Stimulated activated CD8-positive, alpha-beta memory T cell treated with anti-CD3 and anti-CD28 coated beads, Interleukin-7, amount 100 ng/mL, for 1 hour (primary cell): ENCODE measurements at places on chromosomes 6 and 20.

DNA sequence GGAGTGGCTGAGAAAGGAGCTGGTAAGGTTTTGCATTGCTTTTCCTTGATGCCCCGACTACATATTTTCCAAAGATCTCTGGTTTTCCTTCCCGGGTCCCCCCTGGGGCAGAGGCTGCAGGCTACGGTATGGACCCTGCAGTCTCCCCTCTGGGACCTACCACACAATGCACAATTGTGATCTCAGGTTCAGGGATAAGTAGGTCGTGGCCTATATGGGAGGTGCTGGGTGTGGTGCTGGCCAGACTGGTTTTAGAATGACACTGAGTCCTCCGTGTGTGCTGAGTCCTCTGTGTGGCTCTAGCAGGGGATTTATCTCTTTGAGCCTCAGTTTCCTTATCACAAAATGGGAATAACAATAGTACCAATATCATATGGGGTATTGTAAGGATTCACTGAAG, 376 bp downstream of the C20orf202 start:
- DNase-seq = no peak

DNA sequence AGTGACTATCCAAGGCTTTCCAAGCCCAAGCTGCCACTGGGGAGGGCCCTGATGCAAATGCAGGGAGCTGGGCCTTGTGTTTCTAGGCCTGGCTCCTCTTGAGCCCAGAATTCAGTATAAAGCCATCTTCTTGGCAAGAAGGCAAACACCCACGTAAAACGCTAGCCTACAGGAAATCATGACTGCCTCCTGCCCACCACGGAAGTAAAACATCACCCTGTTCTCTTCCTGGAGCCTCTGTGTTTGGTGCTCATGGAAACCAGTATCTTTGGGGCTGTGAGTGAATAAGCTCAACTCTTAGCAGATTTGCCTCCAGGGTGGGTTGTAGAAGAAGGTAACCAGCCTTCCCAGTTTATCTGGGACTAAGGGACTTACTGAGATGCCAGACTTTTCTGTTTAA, 271.0 kb downstream of the ZNF217 start:
- no peak for DNase-seq

GRCh38 chr6:112199001-112199403, 55.4 kb downstream of the LAMA4 start:
- DNase-seq = no peak

- DNase-seq = no peak
These were observed 6.1 kb downstream of the EDN1 start for GRCh38 chr6:12296255-12296573.

GRCh38 chr20:32285621-32286371, 8.3 kb downstream of the KIF3B start:
- no peak for DNase-seq

- DNase-seq = no peak
These were observed 266.7 kb downstream of the LRFN2 start for GRCh38 chr6:40320441-40320840.

GRCh38 chr6:88574651-88575050, 388.8 kb downstream of the RNGTT start:
- no peak for DNase-seq

DNA sequence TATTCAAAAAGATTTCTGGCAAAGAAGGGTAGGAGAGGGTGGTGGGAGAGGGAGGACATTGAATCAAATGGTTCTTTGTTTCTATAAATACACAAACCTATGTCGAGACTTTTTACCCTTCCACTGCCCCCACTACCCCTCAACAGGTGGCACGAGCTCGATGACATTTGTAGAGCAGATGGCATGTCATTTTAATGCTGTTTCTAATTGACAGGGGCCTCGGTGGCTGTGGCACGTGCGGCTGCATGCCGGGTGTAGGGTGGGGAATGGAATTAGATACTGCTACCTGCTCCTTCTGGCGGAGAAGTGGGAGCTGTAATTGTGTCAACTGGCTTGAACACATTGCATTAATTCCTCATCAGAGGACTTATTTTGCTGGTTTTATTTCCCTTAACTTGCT, 29.1 kb upstream of the SASH1 start:
- DNase-seq = no peak

DNA sequence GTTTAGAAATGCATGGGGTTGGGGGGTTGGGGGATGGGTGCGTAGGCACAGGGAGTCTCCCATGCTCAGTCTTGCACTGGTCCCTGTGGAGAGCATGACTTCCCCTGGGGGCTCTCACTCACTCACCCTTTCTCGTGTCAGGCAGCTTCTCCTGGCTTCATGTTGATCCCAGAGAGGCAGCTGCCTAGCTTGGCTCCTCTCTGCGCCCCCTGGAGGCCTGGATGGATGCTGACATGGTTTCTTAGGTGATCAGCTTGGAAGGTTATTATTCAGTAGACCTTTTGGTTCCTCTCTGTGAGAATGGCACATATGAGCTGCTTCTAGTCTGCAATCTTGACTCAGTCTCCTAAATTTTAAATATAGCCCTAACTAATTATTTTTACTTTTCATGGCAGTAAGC, 109.3 kb upstream of the FAM83B start:
- no peak for DNase-seq

- DNase-seq = no peak
These were observed 5.2 kb downstream of the NAPB start for GRCh38 chr20:23415959-23416583.

- no peak for DNase-seq
These were observed 113.3 kb downstream of the ATXN1 start for GRCh38 chr6:16648003-16648402.

GRCh38 chr20:62454904-62455636, 20.7 kb downstream of the GATA5 start:
- no peak for DNase-seq

DNA sequence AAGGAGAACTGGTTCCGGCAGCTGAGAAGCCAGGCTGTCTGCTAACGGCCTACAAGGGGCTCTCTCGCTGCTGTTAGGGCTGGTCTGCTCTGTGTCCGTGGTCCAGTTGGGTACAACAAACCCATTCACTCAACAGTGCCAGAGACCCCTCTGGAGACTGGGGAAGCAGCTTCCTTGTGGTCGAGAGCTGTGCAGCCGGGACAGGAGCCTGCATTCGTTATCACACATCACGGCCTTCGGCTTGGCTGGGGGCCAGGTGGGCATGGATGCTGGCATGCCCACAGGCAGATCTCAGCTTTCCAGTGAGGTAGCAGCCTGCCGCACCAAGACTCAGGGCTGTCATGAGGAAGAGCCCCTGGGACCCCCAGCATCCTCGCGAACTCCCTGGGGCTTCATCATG, 124.7 kb downstream of the PREX1 start:
- DNase-seq = no peak
